ENCODE measurements at places on chromosomes 1 and 21.

GRCh38 chr1:204623365-204623893 is 62.1 kb downstream of the LRRN2 start:
- DNase-seq: no peak

GRCh38 chr1:245599371-245600174 is 444.8 kb downstream of the KIF26B start:
- DNase-seq: no peak

- no peak for DNase-seq
Observed at GRCh38 chr1:86825319-86825718, 88.6 kb downstream of the SELENOF start.

- DNase-seq: peak; percentile 62
Observed at GRCh38 chr21:46000731-46001641, 19.4 kb downstream of the COL6A1 start.

- DNase-seq: peak; percentile 79
Observed at GRCh38 chr1:244835276-244836134, at the start of gene COX20. COX20 (plus strand) TSS chr1:244835658; CDS start chr1:244835715, 57 bp downstream.

DNA sequence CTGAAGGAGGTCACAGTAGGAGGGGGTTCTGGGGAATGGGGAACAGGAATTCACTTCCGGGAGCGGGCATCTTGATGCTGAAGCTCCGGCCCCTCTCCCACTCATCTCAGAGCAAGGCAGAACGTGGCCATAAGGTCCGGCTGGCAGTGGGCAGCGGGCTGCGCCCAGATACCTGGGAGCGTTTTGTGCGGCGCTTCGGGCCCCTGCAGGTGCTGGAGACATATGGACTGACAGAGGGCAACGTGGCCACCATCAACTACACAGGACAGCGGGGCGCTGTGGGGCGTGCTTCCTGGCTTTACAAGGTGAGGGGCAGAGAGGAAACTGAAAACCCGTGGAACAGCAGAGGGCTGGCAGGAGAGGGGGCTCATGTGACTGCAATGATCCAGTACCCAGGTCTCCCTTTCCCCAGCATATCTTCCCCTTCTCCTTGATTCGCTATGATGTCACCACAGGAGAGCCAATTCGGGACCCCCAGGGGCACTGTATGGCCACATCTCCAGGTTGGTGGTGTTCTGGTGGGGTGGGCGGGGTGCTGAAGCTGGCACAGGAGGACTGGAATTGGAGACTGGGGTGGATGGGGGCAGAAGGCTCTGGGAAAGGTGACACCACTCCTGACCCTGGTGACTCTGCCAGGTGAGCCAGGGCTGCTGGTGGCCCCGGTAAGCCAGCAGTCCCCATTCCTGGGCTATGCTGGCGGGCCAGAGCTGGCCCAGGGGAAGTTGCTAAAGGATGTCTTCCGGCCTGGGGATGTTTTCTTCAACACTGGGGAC is 3.0 kb downstream of the SLC27A3 start:
- no peak for DNase-seq

GRCh38 chr1:41835485-41835884 is 83.2 kb downstream of the HIVEP3 start:
- no peak for DNase-seq

GRCh38 chr1:215595231-215595630 is 28.1 kb downstream of the KCTD3 start:
- DNase-seq: no peak

DNA sequence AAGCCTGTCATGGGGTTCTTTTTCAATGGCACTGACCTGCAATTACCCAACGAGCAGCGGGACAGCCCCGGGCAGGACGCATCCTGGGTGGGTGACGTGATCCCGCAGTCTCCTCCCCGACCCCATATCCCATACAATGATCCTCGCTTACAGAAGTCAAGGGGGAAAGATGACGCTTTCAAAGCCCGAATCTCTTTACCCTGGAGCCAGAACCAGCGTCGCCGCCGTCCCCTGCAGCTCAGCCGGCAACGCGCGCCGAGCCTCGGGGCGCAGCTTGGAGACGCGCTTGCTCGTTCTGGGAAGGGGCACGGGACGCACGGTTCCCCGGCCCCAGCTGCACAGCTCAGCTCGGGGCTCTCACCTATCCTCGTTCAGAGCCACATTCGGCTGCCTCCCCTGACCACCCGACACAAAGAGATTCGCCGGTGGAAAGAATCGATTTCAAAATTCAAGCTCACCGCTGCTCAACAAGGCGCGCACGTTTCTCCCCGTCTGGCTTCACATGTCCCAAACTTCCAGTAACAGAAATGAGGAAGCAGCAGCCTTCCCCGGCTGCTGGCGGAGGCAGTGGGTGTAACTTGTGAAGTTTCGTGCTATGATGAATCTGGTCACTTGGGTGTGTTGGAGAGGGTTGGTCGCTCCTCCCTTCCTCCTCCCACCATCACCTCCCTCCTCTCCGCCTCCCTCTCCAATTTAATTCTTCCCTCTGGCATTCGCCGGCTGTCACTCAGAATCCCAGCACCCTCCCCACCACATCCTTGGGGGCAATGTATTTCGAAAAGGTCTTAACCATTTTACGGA is at the start of gene TIAM1:
TSS of gene TIAM1 (minus strand) at position 582 of the 801 bp plus-strand sequence. CDS start 77,289 bp downstream, outside the sequence.
- DNase-seq: peak; percentile 86

DNA sequence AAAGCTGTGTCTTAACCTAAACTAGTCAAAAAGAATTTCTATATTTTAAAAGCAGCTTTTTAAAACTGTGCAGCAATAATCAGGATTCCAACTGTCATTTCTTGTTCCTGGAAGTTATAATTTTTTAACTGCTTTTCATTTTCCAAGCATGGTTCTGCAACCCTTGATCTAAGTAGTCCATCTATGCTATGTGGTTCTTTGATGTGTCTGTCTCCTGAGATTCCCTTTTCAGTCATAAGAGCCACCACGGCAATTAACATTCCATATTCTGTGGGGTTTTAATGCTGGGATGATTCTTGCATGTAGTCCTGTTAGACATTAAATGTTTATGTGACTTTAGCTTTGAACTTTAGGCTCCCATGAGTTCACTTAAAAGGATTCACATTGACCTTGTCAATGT is 220.4 kb downstream of the TPR start:
- DNase-seq: no peak

- no peak for DNase-seq
Observed at GRCh38 chr1:160864173-160864572, 1.5 kb upstream of the CD244 start.

DNA sequence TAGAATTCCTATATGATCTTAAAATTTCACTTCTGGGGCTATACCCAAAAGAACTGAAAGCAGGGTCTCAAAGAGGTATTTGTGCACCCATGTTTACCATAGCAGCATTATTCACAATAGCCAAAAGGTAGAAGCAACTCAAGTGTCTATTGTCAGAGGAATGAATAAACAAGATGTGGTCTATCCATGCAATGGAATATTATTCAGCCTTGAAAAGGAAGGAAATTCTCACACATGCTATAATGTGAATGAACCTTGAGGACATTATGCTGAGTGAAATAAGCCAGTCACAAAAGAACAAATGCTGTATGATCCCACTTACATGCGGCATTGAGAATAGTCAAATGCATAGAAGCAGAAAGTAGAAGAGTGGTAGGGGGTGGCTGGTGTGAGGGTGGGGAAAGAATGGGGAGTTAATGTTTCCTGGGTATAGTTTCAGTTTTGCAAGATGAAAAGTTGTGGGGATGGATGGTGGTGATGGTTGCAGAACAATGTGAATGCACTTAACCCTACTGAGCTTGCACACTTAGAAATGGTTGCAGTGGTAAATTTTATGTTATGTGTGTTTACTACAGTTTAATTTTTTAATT is 122.4 kb downstream of the TOMM20 start:
- DNase-seq: no peak

DNA sequence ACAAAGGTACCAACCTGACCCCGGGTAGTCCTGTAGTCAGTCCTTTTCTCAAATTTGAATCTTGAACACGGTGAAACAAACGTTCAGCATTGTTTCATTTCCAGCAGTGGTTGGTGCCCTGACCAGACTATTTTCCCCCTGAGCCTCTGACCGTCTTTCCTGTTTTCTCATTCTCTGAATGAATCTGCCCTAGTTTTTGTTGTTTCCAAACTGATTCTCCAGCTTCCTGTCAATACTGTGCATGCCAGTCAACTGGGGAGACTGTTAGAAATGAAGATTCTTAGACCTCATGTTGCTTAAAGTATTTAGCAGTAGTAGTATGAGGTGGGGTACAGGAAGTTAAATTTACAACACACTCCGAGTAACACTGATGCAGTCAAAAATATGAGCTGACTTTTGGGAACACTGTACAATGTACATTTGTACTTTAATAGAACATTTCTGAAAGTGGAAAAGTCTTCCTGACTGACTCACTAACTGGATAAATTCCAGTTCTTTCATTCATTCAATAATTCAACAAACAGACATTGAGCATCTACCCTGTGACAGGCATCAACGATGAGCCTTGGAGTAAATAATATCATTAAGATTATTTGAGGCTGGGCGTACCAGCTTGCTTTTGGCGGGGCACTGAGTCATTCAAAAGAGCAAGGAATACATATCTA is 26.0 kb upstream of the ZRANB2 start:
- DNase-seq: no peak

DNA sequence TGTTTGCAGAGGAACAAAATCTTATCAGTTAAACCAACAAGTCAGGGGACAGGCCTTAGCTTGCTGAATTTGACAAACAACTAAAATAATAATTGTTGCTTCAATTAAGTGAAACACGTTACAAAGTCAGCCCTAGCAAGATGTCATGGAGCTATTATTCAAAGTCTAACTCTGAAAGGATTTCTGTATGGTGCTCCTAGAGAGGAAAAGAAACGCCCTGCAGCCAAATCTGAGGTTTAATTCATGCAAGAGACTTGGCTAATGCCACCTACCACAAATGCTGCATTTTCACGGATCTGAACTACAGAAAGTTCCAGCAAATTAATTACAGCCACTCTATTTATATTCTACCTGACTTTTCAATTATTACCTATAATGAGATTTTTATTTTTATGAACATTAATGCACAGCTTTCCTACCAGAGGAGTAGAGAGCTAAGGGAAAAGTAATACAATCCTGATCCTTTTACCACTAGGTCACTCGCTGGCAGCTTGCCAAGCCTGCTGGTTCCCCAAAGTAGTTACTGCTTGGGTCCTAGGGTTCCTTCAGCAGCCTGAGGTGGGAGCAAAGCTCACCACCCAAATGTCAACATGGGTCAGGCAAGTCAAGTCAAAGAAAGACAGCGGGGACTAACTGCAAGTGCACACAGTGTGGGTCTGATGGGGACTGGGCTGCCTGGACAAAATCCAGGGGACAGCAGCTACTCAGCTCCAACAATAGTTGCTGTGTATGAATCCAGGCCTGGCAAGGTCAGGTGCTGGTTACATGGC is 8.5 kb downstream of the COLGALT2 start:
- DNase-seq: peak; percentile 29

DNA sequence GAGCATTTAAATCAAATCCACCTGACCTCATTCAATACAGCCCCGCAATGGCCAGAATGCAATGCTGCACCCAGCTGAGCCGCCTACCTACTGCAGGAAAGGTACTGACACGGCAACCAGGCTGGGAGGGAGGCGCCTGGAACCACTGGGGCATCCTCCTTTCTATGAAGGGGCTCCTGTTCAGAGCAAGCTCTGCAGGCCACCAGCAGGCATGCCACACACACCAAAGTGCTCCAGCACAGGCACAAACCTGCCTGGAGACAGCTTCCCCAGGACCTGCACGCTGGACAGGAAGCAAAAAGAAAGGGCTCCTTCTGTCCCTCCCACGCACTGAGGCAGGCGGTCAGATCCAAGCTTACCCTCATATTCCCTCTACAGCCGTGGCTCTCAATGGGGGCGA is 21.2 kb downstream of the CTNNBIP1 start:
- no peak for DNase-seq

DNA sequence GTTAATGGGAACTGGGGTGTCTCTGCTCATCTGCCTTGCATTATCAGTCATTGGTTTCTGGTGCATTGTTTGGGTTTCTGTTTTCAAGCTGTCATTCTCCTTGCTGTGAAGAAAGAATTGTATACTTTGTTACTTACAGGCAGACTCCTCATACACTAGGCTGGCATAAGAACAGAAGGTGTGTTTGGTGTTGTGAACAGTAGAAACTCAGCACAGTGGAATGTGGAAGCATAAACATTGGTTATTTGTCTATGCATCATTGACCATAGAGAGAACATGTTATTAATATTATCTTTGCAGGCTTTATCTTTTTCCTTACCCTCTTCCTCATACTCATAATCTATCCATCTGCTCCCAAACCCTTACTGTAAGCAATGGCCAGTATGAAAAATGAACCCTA is 18.2 kb downstream of the C1orf87 start:
- no peak for DNase-seq

DNA sequence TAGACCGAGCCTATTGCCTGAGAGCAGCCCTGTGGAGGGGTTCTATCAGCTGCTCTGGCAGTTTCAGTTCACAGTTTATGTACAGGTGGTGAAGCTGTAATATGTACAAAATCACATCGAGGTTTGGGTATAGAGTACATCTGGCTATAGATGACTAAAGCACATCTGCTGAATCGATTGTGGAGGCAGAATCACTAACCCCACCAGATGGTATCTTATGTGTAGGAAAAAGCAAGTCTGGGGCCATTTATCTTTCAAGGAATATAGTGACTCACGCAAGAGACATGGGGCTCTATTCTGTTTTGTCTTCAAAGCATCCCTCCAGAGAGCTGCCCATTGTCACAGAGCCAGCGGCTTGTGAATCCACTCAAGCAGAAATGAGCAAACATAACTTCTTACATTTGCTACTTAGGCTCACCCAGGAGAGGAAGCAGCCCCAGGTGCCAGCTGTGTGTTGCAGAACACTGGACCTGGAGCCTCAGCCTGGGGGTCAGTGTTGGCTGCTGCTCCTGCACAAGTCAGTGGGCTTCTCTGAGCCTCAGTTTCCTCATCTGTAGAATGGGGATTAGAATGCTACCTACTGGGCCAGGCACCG is 21.3 kb downstream of the MIIP start:
- no peak for DNase-seq

DNA sequence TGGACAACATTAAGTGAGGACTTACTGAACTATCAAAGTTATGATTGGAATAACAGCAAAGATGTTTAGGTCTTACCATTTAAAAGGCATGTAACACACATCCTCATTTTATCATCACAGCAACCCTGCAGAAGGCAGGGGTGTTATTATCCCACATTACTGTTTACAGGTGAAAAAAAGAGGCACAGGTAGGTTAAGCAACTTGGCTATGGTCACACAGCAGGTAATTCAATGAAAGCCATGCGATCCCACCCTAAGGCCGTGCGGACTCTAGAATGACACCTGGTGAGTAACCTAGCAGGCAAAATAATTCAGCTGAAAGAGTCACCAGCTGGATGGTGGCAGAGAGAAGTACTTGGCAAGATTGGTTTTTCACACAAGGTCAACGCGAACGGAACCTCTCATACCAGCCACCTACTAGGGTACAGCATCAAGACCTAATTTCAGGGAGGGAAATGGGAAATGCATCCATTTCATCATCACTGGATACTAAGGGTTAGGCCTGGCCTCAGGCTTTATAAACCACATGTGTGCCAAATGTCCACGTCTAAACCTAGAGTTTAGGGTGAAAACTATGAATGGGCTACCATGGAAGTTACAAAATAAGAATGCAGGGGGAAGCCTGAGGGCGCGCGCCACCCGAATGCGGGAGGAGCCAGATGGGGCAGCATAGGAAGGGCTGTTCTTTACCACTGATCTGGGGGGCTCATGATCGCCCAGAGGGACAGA is 85.3 kb downstream of the SLC66A1 start:
- peak; percentile 62 for DNase-seq

GRCh38 chr1:54118704-54119103 is 34.1 kb downstream of the CDCP2 start:
- DNase-seq: no peak
